ENCODE measurements at places on chromosomes 1 and 21.

DNA sequence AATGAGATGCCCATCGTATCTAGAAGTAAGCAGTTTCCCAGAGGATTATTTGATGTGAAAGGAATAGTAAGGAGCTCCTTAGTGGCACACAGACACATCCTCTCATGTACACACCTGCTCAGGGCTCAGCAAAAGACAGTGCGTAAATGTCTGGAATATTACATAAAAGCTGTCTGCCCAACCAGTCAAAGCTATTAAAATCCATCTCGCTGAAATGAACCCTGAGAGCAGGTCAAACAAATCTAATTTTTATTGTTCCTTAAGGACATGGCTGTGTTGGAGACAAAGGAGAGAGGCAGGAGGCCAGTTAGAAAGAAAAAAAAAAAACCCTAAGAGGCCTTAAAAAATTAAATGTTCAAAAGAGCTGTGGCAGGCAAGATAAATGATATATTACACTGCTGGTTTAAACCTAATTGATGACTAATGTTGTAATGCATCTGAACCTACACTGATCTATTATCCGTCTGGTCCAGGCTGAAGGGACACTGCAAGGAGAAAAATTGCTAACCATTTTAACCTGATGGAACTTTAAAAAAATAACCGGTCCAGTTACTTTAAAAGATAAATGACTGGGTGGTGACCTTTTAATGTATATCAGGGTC, 58.5 kb upstream of the FGGY start:
- no peak for DNase-seq

DNA sequence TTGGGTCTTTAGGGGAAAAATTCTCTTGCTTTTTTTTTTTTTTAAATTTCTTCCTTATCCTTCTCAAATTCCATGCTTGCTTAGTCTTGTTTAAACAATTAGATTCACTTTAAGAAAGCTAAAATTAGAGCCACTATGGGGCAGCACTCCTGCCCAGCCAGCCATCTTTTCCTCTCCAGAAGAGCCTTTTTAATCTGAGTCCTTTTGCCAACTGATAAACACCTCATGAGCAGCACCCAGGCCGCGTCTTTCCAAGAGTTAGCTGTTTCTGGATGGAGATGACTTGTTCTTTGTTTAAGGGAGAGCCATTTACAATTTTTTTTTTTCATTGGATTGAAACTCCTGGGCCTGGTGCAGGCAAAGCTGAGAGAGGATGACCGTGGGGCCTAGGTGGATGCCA, 53.3 kb upstream of the TSPAN2 start:
- no peak for DNase-seq

DNA sequence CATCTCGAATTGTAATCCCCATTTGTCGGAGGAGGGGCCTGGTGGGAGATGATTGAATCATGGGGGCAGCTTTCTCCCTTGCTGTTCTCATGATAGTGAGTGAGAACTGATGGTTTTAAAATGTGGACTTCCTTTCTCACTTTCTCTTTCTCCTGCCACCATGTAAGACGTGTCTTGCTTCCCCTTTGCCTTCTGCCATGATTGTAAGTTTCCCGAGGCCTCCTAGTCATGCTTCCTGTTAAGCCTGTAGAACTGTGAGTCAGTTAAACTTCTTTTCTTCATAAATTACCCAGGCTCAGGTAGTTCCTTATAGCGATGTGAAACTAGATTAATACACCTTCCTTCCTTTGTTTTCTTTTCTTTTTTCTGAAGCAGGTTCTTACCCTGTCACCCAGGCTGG, 13.9 kb downstream of the DNAJC6 start:
- no peak for DNase-seq

GRCh38 chr21:34877485-34878128, 171.5 kb downstream of the RUNX1 start:
- DNase-seq: no peak

- DNase-seq: no peak
Observed at GRCh38 chr1:21469581-21469980, 29.6 kb downstream of the NBPF3 start.

DNA sequence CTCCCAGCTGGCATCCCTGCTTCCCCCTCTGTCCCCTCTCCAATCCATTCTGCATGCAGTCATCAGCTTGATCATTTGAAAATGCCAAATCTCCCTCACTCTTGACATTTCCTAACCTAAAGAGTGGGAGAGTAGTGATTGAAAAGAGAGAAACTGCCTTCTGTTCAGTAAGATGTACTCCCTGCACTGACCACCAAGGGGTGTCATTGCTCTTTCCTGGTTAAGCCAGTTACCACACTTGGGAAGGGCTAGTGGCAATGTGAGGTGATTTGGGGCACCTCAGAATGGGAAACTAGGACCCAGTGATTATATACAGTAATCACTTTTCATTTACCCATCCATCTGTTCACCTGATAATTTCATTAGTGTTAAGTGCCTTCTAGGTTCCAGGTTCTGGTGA, 6.9 kb upstream of the TMEM269 start:
- DNase-seq: no peak

GRCh38 chr1:204127597-204128242, 24.1 kb downstream of the ETNK2 start:
- DNase-seq: no peak

DNA sequence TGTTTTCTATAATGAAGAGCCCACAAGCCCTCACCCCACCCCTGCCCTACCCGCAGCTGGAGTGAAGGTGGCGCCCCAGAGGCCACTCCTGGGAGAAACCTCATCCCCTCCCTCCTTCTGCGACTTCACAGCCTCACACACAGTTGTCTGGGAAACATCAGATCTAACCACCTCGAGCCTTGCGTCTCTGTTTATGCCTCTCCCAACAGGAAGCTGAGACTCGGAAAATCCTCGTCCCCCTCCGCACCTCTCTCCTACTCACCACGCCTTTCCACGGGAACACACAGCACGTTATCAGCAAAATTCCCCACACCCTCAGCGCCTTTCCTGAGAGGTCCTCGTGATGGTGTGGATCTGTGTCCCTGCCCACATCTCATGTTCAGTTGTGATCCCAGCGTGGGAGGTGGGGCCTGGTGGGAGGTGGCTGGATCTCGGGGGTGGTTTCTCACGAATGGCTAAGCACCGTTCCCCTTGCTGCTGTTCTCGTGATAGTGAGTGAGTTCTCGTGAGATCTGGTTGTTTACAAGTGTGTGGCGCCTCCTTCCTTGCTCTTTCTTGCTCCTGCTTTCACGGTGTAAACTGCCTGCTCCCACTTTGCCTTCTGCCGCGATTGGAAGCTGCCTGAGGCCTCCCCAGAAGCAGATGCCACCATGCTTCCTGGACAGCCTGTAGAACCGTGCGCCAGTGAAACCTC, 190.6 kb downstream of the KIF26B start:
- no peak for DNase-seq

GRCh38 chr1:241999026-241999425, at the start of gene MAP1LC3C:
MAP1LC3C (minus strand) TSS chr1:241999098; CDS start chr1:241999008, 90 bp downstream.
- no peak for DNase-seq

- no peak for DNase-seq
Observed at GRCh38 chr1:220681220-220681880, 8.8 kb upstream of the C1orf115 start.

DNA sequence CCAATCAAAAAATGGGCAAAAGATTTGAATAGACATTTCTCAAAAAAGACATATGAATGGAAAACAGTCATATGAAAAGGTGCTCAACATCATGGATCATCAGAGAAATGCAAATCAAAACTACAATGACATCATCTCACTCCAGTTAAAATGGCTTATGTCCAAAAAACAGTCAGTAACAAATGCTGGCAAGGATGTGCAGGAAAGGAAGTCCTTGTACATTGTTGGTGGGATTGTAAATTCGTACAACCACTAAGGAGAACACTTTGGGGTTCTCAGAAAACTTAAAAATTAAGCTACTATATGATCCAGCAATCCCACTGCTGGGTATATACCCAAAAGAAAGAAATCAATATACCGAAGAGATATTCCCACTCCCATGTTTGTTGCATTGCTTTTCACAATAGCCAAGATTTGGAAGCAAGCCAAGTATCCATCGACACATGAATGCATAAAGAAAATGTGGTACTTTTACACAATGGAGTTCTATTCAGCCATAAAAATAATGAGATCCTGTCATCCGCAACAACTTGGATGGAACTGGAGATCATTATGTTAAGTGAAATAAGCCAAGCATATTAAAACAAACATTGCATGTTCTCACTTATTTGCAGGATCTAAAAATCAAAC, 17.9 kb downstream of the GBP5 start:
- DNase-seq: no peak

GRCh38 chr1:93656491-93656890, 25.1 kb downstream of the BCAR3 start:
- DNase-seq: no peak

DNA sequence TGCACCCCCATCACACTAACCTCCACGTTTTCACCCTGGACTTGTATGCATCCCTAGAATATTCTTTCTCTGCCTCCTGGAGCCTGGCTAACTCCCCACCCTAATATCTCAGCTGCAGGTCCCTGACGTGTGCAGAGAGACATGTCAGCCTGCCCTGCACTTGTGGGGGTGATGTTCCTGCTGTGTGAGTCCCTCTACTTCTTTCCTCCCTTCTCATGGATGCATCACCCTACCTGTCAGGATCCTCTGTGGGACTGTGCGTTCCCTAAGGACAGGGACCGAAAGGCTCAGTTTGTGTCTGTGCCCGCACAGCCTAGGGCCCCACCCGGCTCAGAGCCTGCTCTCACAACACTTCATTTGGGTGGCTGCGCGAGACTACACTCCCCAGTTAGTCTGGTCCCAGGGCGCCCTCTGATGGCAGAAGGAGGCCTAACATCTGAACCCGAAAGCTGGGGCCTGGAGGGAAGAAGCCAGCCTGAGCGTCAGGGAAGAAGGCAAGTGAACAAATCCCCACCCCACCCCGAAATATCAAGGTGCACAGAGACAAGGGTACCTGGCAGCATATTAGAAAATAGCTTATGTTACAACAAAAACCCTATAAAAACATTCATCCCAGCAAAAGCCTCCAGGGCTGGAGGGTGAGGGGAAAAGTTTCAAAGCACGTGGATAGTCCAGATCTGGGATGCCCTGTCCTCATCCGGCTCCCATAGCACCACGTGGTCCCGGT, 3.7 kb downstream of the CD52 start:
- DNase-seq: peak; percentile 92

GRCh38 chr1:91948501-91949355, 473 bp upstream of the BRDT start:
- DNase-seq: no peak

DNA sequence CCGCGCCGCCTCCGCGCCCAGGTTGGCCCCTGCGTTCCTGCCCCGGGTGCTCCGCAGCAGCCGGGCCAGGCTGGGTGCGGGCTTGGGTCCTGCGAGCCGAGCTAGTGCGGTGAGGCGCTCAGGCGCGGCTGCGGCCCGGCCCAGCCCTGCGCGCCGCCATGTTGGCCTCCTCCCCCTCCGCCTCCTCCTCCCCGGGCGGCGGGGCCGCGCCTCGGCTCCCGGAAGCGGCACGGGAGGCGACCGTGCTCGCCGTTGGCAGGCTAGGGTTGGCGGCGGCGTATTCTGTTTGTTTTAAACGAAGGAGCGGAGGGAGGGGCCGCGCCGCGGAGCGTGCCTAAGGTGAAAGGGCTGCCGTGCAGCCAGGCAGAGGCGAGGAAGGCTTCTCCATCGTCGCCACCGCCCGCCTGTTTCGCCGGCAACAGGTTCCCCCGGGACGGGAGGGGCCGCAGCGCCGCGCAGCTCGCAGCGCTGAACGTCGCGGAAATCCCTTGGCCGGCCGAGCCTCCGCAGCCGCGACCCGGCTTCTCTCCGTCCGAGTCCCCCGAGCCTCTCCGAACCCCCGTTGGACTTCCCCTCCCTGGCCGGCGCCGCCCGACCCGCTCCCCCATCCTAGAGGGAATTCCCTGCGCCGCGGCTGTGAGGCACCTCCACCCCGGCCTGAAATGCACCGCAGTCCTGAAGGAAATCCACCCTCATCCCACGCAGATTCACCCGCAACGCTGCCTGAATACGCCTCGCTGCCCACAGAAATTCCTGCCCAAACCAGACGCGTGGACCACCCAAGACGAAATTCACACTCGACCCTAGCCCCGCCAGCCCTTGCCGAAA, at the start of gene USP24:
TSS of gene USP24 (minus strand) at position 171 of the 828 bp plus-strand sequence. CDS start 251 bp downstream, outside the sequence.
- DNase-seq: peak; percentile 64

DNA sequence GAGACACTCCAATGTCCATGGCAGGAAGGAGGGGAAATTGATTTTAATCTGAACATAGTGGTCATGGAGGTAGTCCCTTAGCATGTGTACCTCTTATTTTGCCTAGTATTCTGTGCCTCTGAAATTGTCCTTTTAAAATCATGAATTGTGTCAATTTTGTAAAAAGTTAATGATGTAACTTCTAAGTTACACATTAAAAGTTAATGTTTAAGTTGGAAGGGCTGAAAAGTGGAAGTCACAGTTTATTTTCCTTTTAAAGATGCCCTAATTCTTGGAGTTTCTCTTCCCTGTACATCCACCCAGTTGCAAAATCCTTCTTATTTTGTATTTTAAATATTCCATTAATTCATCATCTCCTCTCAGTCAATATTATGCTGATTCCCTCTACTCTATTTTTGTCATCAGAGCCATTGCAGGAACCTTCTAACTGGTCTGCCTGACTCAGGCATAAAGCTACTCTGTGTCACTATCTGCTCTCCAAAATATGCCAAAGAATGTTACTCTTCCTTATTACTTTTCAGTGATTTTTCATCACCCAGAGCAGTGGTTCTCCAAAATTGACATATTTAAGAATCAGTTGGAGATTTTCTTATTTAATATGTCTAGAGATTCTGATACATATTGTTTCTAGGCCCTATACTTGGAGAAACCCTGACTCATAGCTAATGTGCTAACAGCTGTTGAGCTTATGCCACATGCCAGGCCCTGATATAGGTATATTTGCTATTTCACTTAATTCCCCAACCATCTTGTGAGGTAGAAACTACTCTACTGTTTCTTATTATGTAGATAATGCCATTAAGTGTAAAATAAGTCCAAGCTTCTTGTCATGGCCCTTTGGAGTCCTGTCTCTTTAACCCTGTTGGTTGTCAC, 5.1 kb downstream of the HOOK1 start:
- DNase-seq: no peak

DNA sequence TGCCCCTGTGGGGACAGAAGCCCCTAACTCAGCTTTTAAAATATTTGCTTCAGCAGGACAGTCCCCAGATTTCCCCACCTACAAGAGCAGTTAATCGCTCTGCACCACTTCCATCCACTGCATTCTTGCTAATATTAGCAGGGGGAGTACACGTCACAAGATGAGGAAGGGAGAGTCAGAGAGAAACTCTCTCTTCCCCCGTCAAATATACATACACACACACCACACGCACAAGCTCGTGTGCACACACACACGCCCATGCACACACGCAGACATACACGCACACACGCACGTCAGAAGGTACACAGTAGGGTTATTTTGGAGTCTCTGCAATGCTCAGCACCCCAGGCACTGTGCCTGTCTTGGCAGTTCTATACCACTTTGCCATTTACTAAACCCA, 2.1 kb downstream of the CLCA1 start:
- DNase-seq: no peak

GRCh38 chr1:234186037-234186688, 187.1 kb upstream of the COA6 start:
- no peak for DNase-seq

GRCh38 chr1:156499842-156500542, 583 bp downstream of the MEF2D start:
- no peak for DNase-seq

DNA sequence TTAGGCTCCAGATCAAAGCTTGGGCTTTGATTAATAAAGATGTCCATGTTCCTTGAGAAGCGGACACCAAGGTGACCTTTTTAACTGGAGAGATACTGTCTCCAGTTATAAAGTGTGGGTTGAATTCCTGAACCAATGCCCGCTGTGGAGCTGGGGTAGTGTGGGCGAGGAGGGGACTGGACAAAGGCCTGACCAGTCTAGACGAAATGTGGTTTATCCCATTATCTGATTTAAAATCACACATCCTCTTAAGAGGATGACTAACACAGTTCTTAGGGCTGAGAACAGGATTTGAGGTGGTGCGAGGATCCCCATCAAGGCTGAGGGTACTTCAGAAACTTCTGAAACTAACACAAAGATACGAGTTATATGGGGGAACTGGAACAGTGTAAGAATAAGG, 84.5 kb upstream of the GCLM start:
- no peak for DNase-seq

Measured in stimulated activated CD8-positive, alpha-beta memory T cell treated with anti-CD3 and anti-CD28 coated beads, Interleukin-4, amount 100 ng/mL, for 1 hour (primary cell).